Activated CD4-positive, alpha-beta T cell treated with anti-CD3 and anti-CD28 coated beads for 4 hours (primary cell): ENCODE measurements at places on chromosomes 12 and 14.

GRCh38 chr12:96120359-96121100 is 73.6 kb upstream of the ELK3 start:
- DNase-seq, result no peak

DNA sequence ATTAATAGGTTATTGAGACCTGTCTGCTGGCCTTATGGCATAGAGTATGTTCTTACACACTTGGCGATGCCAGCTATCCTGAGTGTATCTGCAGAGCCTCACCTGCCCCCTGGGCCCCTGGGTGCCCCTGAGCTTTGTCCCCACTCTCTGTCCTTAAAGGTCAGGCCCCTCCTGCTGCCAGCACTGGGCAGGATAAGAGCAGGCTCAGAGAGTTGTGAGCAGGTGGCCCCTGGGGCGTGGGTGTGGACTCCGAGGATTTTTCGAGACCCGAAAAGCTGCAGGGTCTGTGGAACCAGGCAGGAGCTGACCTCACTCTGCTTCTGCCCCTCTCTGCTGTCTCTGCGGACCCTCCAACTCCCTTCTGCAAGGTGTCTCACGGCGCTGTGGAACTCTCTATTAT is 8.2 kb downstream of the HIP1R start:
- DNase-seq, result no peak

- DNase-seq, result peak; percentile 19
Measured at GRCh38 chr12:92603741-92604432, 98.9 kb upstream of the PLEKHG7 start.

DNA sequence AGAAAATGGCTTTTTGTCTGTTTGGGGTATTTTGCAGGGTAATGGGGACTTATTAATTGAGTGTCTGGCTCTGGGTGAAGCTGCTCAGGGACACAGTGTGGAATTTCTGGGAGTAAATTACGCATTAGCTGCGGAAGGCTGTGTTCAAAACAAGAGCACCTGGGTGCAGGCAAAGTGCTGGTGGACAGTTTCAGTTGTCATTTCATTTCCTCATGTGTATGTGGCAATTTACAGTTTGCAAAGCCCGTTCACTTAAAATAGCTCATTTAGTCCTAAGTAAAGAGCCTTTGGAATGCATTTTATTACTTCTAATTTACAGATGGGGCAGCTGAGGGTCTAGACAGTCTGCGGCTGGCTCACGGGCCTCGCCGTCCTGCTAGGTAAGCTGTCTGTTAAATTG is 546.8 kb downstream of the BCL11B start:
- DNase-seq, result no peak

DNA sequence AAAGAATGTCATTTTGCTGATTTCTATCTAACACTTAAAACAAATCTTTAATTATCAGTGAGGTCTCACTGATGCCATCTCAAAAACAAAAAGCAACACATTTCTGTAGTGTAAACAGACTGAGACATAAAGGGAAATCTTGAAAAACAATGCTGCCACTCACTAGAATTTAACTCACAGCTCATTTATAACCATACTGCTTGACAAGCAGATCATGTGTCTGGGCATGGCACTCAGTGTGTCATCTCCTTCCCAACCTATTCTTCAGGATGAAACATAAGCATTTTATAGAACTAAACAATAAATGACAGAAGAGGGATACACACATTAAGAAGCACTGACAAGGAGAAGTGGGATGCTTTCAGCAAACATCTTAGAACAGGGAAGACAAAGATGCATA is 22.4 kb downstream of the ATF7 start:
- DNase-seq, result no peak

- DNase-seq, result no peak
Measured at GRCh38 chr14:73674986-73675385, 30.2 kb downstream of the DNAL1 start.

GRCh38 chr14:104820669-104821228 is 19.8 kb downstream of the ZBTB42 start:
- no peak for DNase-seq

GRCh38 chr12:31773223-31773750 is 44.5 kb upstream of the AMN1 start:
- no peak for DNase-seq

DNA sequence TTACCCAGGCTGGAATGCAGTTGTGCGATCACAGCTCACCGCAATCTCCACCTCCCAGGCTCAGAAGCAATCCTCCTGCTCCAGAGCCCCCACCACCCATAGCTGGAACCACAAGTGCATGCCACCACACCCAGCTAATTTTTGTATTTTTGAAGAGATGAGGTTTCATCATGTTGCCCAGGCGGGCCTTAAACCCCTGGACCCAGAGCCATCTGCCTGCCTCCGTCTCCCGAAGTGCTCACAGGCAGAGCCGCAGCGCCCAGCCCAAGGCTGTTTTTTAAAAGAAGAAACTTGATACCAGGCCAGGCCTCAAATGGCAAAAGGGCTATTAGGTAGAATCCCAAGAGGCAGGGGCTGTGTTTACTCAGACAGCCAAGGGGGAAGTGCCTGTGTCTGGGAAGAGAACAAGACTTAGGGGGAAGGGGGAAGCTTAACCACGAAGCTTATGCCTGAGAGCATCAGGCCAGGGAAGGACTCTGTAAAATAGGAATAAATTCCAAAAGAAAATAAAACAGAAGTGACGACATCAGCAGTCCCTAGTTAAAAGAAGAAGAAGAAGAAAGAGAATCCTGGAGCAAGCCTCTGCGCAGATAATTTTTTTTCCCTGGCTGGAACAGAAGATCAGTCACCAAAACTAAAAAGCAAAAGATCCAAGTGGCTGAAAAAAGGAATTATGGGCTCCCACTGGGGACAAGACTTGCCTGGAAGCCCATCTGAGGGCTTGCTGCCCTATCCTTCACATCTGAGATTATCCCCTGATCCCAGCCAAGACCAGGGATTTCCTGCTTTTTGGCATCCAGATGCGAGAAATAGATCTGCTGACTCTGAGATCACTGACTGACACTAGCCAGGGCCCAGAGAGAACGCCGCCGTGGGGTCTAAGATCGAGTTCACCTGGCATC is 170.5 kb downstream of the NDUFA12 start:
- DNase-seq, result no peak

DNA sequence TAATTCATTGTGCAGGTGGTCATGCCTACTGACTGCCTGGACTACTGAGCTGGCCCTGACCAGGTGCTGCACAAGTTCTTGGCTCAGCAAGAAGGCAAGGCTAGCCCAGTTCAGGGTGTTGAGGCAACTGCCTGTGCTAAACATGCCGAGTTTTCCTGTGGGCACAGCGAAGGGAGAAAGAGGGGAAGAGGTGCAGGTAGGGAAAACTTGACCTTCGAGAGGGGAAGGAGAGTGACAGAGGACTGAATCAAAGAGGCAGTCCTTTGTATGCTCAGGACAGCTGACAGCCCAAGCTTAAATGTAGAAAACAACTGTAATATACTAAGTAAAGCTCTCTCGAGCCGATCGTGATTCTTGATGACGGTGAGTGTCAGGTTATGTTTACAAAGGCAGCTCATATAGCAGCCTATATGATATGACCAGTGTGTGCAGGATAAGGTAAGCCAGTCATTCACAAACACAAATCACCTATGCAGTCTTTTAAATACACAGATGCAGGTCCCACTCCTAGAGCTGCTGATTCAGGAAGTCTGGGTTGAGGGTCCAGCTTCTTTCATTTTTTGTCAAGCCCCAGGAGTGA is 2.6 kb downstream of the IRAK3 start:
- DNase-seq, result no peak

GRCh38 chr14:32724867-32725471 is 213.7 kb upstream of the NPAS3 start:
- DNase-seq, result no peak

GRCh38 chr14:62694075-62694474 is 351.2 kb downstream of the KCNH5 start:
- DNase-seq, result no peak

GRCh38 chr14:67483579-67484285 is 4.8 kb downstream of the TMEM229B start:
- DNase-seq, result no peak

- no peak for DNase-seq
Measured at GRCh38 chr14:51652168-51653078, 713 bp downstream of the FRMD6 start.

DNA sequence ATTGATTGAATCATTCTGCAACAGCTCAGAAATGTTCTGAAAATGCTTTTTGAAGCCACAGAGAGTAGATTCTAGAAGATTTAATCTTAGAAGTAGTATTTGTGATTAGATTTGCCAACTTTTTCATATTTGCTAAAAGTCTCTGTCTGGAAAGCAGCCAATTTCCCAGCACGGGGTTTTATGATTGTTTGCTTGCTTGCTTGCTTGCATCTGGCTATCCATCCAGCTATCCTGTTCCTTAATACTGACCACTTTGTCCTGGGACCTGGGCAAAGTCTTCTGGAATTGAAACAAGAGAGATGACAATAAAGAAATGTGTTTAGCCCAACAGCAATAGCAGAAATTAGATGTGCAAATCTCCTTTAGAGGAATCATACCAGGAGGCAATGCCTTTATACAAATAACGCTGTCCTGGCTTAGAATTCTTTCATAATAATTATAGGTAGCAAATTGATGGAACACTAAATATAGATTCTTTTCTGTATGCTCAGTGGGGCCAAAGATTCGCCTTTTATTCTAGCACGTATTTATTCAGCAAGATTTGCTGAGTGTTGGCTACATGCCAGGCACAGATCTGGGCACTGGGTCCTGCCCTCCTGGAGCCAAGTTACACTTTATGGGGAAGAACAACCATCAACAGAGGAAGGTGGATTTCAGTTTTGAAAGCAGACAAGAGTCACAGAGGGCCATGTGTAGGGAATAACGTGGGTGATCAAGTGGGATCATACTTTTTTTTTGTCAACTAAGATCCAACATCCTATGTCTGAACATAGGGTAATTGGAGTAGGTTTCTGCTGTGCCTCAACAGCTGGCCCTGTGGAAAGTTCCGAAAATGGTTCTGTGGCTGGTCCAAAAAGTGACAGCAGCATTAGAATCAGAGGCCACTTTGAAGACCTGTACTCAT is 25.3 kb downstream of the MYBPC1 start:
- no peak for DNase-seq

DNA sequence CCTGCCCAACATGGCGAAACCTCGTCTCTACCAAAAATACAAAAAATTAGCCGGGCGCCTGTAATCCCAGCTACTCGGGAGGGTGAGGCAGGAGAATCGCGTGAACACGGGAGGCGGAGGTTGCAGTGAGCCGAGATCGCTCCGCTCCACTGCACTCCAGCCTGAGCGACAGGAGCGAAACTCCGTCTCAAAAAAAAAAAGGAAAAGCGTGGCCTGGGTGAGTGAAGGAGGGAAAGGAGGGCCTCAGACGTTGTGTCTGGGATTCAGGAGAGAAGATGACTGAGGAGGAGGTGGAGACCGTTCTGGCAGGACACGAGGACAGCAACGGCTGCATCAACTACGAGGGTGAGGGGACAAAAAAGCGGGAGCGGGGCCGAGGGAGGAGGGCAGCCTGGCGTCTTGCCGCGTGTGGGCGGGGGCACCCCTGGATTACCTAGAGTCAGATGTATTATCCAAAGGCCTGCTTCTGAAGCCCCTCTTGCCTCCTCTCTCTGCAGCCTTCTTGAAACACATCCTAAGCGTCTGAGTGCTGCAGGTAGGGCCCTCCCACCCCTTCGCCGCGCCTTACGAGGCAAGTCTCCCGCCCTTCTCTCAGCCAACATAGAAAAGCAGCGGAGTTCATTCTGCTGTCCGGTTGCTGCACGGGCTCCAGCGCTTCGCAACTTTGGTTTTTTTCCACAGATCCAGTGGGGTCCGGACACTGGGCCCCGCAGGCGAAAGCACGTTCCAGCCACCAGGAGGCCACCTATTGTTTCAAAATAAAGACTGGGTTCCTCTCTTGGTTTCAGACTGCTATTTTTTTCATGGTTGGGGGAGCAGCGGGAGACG is 744 bp upstream of the MYL6 start:
- DNase-seq, result peak; percentile 39

- DNase-seq, result no peak
Measured at GRCh38 chr12:89662623-89663022, 46.0 kb downstream of the ATP2B1 start.

DNA sequence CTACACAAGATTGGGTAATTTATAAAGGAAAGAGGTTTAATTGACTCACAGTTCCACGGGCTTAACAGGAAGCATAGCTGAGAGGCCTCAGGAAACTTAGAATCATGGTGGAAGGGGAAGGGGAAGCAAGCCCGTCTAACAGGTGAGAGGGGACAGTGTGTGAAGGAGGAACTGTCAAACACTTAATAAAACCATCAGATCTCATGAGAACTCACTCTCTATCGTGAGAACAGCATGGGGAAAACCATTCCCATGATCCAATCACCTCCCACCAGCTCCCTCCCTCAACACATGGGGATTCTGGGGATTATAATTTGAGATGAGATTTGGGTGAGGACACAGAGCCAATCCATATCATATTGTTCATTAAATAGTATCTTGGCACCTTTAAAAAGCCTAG is 56.1 kb downstream of the EPS8 start:
- no peak for DNase-seq

GRCh38 chr14:29926701-29927375 is 809 bp downstream of the PRKD1 start:
- DNase-seq, result no peak

DNA sequence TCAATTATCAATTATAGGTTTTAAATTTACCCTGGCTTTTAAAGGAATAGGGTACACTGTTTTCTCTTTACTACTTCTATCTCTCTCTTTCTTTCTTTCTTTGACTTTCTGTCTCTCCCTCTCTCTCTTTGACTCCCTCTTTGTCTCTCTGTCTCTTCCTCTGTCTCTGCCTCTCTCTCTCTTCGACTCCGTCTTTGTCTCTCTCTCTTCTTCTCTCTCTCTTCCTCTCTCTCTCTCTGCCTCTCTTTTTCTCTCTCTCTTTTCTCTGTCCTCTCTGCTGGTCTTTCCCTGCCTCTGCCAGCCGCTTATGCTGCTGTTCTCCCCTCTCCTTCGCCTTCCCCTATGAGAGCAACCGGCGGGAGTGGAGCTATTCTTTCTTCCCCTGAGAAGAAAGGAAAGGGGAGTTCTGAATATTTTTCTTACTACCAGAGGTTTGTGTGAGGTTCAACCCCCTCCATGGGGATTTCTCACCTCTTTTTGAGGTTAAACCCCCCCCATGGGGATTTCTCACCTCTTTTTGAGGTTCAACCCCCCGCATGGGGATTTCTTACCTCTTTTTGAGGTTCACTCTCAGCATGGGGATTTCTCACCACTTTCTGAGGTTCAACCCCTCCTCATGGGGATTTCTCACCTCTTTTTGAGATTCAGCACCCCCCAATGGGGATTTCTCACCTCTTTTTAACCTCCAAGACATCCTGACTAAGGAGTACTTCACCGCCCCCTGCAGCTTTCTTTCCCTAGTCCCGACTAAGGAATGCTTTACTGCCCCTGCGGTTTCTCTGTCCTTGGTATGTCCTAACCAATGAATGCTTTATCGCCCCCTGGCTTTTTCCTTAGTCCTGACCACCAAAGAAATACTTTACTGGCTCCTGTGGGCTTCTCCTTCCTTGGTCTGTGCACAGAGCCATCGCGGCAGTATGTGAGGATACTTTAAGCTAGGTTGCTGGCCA is 27.4 kb upstream of the DDHD1 start:
- DNase-seq, result peak; percentile 36

DNA sequence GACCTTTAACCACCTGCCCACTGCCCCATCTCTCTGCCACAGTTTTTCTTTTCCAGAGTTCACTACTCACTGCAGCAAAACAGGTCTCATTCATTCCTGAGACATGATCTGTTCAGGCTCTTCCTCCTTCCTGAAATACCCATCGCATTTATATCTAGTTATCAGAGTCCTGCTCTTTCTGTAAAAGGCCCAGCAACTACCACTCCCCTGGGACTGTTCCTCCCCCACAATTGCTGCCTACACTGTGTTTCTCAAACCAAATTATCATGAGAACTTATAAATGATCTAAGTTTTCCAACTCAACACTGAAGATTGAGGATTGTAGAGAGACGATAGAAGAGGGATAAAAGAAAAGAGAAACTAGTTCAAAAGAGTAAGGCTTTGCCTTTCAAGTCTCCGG is 40.8 kb upstream of the EPS8 start:
- no peak for DNase-seq

GRCh38 chr12:67645126-67645525 is 3.4 kb upstream of the DYRK2 start:
- no peak for DNase-seq
